ENCODE measurements at places on chromosomes 7 and 10.

GRCh38 chr10:4678023-4678950 lies 147.7 kb upstream of the AKR1E2 start:
- DNase-seq, result no peak

- no peak for DNase-seq
Observed at GRCh38 chr7:86647385-86648094, 3.8 kb downstream of the GRM3 start.

DNA sequence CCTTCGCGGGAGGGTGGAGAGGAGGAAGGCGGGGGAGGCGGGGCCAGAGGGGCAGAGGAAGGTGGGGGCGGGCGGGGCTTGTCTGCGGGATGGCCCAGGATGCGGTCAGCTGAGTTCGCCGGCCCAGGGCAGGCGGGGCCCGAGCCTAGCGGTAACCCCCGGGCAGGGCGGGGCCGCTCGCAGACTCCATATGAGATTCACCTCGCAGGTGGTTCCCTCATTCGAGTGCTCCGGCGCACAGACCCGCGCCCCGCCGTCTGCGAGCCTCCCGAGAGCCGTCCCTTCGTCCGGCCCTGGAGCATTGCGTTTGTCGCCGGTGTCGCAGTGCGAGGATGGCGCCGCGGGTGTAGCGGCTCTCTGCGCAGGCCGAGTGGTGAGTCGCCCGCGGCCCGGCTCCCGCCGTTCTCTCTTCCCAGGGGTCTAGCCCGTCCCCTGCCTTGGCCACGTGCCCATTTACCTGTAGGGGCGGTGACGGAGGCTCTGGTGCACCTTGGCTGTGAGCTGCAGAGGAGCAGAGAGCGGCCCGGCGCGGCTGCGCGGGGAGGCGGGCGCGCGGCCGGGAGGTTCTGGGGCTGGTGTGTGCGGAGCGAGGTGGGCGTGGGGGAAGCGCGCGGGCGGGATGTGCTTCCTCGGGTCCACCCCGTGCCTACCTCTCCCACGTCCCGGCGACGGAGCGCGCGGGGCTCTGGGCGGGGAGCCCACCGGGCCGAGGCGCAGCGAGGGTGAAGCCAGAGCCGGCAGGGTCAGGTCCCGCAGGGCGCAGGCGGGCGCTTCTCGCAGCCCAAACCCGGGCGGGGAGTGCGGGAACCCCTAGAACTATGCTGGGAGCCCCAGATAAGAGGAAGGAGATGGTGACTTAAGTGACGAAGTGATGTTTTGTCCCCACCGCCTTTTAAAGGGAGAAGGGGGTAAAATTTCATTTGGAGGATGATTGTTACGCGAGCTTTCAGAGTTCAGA lies at the start of gene UPP1:
Gene UPP1 (plus strand): TSS at position 220 of the 958 bp plus-strand sequence. CDS start 5,519 bp downstream, outside the sequence.
- peak; percentile 94 for DNase-seq

- no peak for DNase-seq
Observed at GRCh38 chr7:46024263-46024916, 103.3 kb upstream of the IGFBP3 start.

DNA sequence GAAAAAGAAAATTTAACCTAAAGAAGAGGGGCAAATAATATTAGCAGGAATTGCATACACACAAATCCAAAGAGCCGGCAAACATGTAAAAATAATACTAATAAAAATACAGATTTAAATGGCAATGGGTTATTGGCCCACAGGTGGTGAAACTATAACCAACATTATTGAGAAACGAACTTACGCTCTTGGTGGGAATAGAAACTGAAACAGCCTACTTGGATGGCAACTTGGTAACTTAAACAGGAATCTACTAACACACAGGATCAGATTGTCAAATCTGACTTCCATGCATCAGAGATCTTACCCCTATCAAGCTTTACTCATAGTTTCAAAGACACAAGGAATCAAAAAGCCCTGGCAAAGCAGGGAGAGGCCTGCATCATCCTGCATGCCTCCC lies 66.5 kb downstream of the ANLN start:
- DNase-seq, result no peak

- no peak for DNase-seq
Observed at GRCh38 chr7:18724318-18724717, 228.8 kb downstream of the HDAC9 start.

DNA sequence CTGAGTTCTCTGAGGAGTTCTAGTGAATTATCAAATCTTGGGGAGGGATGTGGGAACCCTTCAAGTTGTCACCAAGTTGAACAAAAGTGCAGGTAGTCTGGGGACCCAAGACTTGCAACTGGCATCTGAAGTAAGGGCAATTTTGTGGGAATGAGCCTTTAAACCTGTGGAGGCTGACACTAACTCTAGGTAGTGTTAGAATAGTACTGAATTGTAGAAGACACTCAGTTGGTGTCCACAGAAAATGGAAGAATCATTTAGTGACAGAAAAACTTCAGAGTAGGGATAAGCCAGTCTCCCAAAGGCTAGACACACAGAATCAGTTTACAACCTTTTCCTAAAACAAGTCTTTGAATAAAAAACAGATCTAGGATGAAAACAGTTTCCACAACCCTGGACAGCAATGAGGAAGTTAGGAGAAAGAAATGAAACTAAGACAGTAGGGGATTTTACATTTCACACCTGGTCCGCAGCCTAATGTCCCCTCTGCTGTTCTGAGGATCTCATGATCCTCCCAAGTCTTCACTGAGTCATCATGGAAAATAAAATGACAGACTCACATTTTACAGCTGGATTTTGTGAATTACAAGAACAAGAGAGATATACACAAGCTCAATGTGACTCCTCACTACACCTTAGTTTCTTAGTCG lies 23.0 kb upstream of the ING3 start:
- no peak for DNase-seq

- DNase-seq, result no peak
Observed at GRCh38 chr10:42971251-42971599, 105.6 kb upstream of the RET start.

DNA sequence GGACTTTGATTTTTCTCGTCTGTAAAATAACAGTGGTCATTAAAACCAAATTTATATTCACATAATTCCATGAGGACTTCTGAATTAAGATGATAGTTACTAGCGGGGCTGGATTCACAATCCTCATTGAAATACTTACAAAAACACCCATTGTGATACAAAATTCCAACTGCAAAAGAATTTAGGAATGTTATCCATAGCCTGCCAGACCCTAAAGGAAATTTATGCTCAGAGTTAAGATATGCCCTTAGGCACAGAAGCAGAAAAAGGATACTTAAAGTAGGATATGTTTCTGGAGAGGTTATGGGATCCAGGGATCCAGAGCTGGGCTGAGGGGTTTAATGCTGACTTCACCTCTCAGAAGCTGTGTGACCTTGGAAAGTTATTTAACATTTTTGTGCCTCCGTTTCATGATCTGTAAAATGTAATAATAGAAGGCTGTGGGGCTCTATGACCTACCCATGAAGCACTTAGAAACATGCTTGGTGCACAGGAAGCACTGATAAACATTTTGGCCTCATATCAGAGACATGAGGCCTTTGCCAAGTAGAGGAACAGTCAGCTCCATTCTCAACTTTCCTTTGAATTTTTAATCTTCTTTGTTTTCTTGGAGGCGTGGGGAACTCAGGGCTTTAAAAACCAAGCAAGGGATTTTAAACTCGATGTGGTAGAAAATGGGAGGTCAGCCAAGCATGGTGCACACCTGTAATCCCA lies 744.7 kb downstream of the KCNMA1 start:
- DNase-seq, result no peak

DNA sequence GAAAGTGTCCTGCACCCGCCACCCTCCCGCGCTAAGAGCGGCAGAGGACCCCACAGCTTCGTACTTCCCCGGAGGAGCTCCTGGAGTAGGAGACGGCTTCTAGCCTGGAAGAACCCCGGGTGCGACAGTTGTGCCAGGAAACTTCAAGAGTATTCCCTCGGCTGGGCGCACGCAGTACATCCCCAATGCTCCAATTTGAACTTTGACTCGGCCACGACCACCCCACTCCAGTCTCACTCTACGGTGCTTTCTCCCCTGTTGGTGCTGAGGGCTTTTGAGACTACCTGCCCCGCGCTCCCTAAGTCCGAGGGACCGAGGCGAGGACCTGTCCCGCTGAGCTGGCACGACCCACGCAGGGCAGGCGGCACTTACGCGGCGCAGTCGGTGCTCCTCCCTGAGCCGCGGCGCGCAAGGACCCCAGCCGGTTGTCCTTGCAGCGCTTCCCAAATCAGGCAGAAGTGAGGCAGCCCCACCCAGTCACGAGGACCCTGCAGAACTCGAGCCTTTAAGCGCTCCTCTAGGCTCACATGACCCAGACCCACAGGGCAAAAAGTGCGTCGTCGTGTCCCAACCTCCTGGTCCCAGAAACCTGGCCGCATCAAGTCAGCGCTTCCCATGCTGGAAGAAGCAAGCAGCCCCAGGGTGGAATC lies at the start of gene CPVL:
Gene CPVL (minus strand): TSS at position 481 of the 650 bp plus-strand sequence. CDS start 25,476 bp downstream, outside the sequence.
- peak; percentile 5 for DNase-seq

GRCh38 chr7:23788843-23789242 lies 78.8 kb downstream of the STK31 start:
- no peak for DNase-seq

- DNase-seq, result no peak
Observed at GRCh38 chr10:127945341-127945758, 38.4 kb downstream of the PTPRE start.

DNA sequence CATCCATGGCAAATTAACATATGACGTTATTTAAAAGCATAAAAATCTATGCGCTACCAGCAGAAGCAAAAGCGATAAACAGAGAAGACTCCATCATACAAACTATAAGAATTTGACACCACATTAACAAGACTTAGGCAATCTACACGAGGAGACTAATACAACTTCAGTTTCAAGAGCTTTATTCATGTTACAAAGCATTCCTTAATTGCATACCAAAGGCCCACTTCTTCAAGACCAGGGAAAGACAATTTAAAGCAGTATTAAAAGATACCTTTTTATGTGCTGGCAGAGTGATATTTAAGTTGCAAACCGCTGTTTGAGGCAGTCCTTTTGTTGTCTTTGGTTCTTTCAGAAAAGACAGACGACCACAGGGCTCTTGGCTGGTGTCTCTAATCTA lies 176.0 kb upstream of the CCDC6 start:
- no peak for DNase-seq

- DNase-seq, result no peak
Observed at GRCh38 chr10:14191407-14191806, 139.3 kb downstream of the FRMD4A start.

DNA sequence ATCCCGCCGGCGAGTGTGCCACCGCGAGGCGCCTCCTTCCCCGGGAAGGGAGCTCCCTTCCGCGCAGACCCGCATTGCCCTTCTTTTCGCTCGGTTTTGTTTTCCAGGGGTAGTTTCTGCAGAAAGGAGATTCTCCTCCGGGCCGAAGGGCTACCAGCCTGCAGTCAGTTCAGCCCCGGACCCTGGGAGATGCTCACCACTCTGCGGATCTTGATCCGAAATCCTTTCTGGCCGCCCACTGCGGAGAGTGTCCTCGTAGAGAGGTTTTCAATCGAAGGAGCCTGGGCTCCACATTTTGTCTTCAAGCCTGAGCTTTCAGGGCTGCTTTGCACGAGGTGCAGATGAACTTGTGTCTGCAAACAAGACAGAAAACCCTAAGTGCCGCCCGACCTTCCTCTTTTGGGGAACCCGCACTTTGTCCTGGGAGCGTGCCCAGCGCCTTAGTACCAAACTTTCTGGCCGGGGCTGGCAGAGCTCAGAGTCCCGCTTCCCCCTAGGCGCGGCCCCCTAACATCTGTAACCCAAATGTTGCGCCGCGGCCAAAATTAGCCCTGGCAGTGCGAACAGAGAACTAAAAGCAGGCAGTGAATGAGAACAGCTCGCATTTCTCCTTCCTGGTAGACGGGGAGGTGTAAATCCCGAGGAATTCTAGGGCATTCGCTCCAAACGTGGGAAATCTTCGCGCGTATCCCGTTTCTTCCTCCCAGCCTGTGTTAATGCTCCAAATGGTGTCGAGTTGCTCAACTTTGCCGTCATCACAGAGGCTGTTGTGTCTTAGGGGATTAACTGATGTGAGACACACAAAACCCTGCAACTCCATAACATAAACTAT lies 6.7 kb upstream of the EN2 start:
- DNase-seq, result peak; percentile 5

- DNase-seq, result no peak
Observed at GRCh38 chr10:25682203-25682851, 251.7 kb upstream of the MYO3A start.

GRCh38 chr10:70931168-70931815 lies 42.9 kb upstream of the PCBD1 start:
- no peak for DNase-seq

DNA sequence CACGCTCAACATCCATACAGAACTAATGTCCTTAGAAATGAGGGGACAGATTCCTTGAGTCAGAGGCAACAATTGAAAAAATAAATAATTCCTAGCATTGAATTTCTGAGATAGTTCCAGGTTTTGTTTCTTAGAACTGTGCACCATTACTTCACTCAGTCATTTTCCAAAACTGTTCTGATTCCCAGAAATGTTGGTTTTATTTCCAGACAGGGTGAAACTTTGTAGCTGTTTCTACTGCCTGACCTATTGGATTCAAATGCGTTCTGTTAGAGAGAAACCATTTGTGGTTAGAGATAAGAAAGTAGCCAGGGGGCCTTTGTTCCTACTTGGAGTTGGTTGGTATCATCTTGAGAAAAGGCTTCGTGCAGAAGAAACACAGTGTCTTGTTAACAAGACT lies 8.1 kb upstream of the DEPP1 start:
- DNase-seq, result no peak

- DNase-seq, result no peak
Observed at GRCh38 chr10:26857991-26858706, 2.6 kb downstream of the ABI1 start.

GRCh38 chr7:27162561-27163287 lies 2.6 kb downstream of the HOXA9 start:
- no peak for DNase-seq

DNA sequence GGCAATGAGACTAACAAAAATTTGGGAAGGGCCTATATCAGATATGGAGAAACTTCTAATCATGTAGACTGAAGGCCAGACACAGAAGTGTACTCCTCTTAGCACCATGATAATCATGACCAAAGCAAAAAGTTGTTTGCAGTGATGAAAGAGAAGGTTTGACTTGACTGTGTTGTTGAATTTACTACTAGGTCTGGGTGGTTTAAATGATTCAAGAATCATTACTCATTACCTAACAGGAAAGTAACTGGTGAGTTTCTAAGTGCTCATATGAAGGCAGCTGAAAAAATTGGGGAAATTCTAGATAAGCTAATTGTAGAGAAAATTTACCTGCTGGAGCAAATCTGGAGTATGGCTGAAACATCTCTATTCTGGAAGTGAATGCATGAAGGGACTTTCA lies 451.5 kb upstream of the SORCS1 start:
- DNase-seq, result no peak

GRCh38 chr10:130138479-130138866 lies 2.3 kb downstream of the GLRX3 start:
- peak; percentile 46 for DNase-seq

DNA sequence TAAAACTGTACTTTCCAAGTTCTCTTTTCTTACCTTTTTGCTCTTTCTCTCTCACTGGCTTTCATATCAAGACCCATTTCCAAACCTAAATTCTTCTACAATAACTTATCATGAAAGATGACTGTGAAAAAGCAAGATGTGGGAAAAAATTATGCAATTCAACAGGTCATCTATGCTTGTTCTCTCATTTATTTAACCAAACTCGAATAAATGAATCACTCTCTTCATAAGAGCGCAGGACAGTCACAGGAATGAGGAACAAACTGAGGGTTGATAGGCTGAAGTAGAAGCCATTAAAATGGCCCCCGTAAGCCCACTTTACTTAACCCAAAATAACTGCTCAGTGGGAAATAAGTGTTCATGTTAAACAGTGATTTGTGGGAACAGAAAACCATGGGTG lies 1289.7 kb upstream of the SORCS1 start:
- DNase-seq, result no peak
